Right ventricle myocardium superior (tissue), 1 donor: ENCODE measurements at places on chromosomes 11 and 22.

GRCh38 chr11:70135625-70136059, 57.5 kb downstream of the ANO1 start:
- no peak for DNase-seq

GRCh38 chr11:32527261-32528175, 56.1 kb upstream of the EIF3M start:
- no peak for DNase-seq

GRCh38 chr11:120004723-120005122, 133.2 kb downstream of the TRIM29 start:
- no peak for DNase-seq

DNA sequence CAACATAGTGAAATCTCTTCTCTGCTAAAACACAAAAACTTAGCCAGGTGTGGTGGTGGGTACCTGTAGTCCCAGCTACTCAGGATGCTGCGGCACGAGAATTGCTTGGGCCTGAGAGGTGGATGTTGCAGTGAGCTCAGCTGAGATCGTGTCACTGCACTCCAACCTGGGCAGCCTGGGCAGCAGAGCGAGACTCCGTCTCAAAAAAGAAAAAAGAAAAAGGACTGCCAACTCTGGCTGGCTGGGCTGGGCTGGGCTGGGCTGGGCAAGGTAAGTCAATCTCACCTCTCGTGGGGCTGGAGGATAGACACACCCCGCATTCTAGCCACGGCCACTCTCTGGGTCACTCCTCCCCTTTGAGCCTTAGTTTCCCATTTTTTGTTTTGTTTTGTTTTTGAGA, 26.9 kb downstream of the TEF start:
- DNase-seq: no peak

DNA sequence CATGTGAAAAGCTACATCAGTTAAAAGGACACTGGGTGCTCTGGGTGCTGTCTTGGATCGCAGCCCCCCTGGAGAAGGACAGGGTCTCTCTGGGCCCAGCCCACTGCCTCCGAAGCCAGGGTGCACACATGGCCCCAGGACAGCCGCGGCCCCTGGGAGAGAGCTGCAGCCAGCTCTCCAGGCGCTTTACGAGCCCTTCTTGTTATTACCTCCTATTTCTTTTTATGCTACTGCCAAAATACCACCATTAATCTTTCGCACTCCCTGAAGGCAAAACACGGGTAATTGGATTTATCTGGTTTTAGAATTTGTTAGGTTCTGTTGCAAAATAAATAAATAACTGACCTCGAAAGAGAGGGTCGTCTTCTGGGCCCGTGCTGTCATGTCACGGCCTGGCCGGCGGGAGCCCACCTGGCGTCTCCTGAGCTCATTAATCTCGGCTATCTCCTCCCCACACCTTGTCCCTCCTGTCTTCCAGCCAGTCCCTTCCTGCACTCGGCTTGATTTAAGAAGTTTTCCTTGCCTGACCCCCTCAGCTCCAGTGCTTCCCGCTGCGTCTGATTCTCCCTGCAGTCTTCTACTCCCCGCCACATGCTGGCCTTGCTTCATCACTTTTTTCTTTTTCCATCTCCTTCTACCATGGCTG, 611.7 kb downstream of the OPCML start:
- DNase-seq: no peak

DNA sequence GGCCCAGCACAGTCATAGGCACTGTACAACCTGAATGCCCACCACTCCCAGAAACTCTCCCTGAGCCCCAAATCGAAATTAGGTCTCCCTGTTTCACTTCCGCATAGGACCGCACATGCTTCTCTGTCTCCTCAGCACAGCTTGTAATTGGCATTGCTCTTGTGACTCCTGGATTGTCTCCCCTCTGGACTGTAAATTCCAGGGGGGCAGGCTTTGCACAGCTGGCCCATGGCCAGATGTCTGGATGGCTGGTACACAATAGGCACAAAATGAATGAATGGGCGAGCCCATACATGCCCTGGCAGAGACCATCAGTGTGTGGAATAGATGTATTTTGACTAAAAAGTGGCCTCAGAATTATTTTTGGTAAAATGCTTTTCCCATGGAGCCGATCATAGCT, 63.3 kb upstream of the PHF21B start:
- DNase-seq: no peak

- no peak for DNase-seq
Measured at GRCh38 chr11:74425100-74425499, 26.9 kb upstream of the PGM2L1 start.

DNA sequence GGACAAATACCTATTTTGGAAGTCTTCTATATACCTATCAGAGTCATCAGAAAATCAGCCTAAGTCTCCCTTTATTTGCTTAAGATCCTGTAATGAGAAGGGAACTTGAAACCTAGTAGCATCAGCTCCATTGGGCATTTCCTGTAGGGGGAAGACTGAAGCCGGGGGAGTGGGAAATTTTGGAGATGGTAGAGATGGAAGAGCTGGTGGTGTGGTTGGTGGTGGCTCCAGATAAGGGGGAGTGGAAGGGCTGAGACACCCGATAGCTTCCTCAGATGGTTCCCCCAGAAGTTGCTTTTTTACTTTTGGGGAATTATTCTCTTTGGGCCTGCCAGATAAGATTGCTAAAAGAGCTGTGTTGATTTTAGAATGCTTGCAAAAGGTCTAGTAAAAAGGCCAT, 16.4 kb upstream of the EI24 start:
- no peak for DNase-seq
